ENCODE measurements at places on chromosomes 2 and 18.

DNA sequence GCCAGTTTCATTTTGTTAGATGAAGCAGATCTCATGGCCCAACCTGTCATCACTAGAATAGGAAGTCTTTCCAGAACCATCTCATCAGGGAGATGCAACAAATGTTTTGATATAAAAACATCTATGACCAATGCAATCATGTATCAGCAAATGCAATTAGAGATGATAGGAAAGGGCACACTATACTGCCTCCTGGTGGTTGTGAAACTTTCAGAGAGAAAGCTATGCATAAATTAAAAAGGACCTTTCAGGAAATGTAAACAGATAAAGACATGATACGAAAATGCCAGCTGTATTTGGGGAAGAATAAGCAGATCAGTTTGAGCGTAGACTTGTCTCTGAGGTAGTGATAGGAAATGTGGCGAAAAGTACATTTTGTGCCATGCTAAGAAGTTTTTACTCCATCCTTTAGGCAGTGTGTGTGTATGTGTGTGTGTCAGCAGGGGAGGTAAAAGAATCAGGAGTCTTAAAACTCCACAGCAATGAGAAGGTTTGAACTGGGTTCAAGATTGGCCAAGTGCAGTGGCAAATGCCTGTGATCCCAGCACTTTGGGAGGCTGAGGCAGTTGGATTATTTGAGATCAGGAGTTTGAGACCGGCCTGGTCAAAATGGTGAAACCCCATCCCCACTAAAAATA is 479.3 kb downstream of the CPS1 start:
- DNase-seq, result no peak

- DNase-seq, result no peak
Observed at GRCh38 chr2:100178864-100179263, 36.5 kb upstream of the AFF3 start.

DNA sequence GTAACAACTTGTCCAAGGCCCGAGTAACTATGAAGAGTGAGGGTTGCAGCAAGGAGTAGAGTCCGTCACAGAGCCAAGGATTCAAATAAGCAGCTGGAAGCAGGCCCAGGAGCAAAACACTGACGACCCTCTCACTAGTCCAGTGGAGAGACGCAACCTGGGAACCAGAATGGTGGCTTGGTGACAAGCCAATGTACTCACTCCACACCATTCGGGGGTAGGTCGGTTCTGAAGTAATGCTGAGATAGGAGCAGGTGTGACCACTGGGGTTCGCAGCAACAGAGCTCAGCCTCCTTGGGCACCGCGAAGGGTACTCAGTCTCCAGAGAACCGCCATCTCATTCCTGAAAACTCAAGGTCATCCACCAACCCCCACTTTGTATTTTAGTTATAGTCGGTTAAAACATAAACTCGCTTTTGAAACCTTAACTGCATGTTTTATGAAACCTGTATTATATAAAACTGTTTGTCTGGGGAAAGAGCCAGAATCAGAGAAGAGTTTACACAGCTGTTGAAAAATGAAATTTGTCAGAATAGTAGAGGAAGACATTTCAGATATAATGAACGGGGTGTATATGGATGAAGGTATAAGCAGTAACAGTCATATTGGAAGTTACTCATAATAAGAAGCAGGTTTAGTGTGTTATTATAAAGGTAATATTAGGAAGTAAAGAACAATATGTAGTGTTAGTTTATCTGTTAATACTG is 8.6 kb downstream of the ANKRD62 start:
- DNase-seq, result no peak

DNA sequence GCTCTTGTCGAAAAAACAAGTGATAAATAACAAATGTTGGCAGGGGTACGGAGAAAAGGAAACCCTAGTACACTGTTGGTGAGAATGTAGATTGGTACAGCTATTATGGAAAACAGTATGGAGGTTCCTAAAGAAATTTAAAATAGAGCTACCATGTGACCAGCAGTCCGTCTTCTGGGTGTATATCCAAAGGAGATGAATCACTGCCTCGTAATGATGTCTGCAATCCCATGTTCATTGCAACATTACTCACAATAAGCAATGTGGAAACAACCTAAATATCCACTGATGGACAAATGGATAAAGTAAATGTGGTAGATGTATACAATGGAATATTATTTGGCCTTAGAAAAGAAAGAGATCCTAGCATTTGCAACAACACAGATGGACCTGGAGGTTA is 50.6 kb downstream of the SLC16A14 start:
- no peak for DNase-seq

DNA sequence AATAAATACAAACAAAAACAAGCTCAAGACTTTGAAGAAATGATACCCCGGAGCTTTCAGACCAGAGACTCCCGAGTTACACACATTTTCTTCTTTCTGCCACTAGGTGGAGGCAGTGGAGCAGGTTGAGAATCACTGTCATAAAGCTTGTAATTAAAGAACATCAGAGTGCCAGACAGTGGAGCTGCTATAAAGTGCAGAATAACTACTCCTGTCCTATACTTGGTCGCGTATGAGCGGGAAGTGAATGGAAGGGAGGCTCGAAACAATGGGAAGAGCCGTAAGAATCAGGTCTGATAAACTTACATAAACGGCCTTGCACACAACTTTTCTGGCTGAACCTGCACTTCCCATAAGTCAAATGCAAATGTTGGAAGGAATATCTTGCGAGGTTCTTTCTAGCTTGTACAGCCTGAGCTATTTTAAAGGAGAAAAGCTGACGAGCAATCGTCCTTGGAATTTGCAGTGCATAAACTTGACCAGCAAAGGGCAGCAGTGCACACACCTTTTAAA is 189.0 kb downstream of the RPIA start:
- DNase-seq, result no peak

DNA sequence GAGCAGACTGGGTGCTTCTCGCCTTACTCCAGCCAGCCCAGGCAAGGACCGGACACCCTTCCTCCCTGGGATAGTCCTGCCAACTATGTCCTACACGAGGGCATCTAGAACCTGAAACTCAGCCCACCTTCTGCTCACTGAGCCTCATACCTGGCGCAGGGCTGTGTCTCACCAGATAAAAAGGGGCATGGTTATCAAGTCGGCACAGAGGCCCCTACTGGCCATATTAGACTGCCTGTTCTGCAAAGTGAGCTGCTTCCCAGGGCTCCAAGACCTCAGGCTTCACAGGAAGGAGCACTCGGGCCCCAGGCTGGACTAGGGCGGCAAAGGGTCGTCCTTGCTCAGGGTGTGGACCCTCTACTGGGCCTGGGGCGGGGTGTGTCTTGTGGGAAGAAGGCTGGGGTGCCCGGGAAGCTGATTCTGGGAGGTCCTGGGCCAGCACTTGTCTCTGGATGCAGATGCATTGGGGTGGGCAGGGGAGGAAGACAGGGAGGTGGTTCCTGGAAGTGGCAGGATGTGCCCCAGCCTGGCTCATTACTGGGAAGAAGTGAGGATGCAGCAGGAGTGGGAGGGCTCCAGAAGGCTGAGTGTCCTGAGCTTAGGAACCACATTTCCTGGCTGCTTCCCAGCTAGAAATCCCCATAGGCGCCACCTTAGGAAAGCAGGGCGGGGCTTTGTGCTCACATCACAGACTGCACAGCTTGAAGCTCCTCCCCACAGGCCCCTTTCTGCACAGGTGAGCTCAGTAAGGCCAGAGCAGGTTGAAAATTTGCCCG is 19.6 kb downstream of the EHD3 start:
- no peak for DNase-seq

GRCh38 chr2:212495046-212495445 is 43.6 kb downstream of the ERBB4 start:
- DNase-seq, result no peak

GRCh38 chr2:116023026-116023425 is 1580.6 kb downstream of the DPP10 start:
- no peak for DNase-seq

DNA sequence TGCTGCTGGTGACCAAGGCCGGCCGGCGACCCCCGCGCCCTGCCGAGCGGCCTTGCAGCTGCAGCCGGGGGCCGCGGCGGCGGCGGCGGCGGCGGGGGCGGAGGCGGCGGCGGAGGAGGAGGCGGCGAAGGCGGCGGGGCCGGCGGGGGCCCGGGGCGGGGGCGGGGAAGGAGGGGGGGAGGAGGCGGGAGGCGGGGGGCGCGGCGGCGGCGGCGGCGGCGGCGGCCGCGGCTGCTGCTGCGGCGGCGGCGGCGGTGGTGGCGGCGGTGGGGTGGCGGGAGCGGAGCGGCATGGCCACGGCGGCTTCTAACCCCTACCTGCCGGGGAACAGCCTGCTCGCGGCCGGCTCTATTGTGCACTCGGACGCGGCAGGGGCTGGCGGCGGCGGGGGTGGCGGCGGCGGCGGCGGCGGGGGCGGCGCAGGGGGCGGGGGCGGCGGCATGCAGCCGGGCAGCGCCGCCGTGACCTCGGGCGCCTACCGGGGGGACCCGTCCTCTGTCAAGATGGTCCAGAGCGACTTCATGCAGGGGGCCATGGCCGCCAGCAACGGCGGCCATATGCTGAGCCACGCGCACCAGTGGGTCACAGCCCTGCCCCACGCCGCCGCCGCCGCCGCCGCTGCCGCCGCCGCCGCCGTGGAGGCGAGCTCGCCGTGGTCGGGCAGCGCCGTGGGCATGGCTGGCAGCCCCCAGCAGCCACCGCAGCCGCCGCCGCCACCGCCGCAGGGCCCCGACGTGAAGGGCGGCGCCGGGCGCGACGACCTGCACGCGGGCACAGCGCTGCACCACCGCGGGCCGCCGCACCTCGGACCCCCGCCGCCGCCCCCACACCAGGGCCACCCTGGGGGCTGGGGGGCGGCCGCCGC is 1.5 kb downstream of the POU3F3 start:
- no peak for DNase-seq
